ENCODE measurements at places on chromosomes 4 and X.

- no peak for DNase-seq
Observed at GRCh38 chr4:123167931-123168330, 228.7 kb upstream of the SPRY1 start.

DNA sequence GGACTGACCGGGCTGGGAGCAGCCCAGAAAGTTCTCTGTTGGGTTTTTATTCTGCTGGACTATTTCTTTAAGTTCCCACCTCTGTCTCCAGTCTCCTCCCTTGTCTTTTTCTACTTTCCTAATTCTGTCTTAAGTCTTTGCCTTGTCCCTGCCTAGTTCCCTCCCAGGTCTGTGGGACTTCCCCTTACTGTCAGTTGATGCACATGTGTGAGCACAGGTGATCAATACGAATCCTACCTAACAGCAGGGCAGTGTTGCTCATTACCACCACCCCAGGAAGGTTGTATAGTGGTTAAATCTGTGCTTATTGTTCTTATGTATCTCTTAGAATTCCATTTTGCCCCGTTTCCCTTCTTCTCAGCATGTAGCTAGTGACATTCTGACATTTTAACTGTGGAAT, 62.1 kb downstream of the GALNTL6 start:
- no peak for DNase-seq

- DNase-seq: no peak
Observed at GRCh38 chr4:75007891-75008290, 75.0 kb downstream of the PARM1 start.

DNA sequence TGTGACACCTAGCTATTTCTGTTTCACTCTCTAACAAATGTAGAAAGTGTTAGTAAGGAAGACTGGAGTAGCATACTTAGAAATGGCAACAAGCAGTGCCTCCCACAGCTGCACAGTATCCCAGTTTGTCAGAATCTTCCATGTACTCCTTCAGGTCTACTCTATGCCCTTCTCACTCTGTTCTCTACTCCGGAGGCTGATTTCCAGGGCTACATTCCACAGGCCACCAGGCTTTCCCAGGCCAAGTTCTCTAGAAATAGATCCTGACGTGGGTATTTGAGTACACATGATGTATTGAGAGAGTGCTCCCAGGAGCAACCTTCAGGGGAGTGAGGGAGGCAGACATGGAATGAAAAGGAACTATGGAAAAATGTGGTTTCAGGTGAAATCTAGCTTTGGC, 177.3 kb upstream of the GK2 start:
- no peak for DNase-seq

DNA sequence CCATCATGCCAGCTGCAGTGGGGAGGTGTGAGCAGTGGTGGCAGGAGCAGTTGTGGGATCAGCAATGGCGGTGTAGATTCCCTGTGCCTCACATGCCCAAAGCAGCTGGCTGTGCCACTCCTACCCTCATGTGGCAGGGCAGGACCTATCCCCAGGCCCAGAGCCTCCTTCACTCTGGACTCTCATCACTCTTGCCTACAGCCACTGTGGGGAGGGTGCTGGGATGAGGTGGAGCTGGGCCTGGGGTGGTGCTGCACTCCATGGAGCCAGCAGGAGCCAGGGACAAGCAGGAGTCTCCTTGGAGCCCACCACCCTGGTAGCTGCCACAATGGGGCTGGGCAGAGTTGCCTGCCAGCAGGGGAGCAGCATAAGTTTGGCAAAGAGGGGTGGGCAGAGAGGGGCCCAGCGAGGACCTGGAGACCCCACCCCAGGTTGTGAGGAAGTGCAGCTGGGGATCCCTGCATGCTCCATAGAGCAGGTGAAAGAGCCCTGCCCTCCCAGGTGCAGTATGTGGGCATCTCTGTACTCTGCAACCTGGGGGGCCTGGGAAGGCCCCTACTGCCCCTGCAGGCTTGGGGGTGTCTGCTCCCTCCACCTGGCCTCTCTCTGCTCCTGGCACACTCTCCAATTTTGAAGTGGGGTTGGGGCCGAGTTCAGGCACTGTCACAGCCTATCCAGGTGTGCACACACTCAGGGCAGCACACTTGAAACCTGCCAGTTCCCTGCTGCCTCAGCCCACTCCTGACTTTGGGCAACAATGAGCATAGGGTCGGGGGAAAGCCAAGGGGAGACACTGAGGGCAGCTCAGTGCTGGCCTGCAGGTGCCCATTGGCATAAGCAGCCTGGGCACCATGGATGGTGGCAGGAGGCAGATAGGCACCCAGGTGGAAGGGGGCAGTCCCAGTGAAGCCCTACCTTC, 74.0 kb upstream of the INTU start:
- DNase-seq: no peak

DNA sequence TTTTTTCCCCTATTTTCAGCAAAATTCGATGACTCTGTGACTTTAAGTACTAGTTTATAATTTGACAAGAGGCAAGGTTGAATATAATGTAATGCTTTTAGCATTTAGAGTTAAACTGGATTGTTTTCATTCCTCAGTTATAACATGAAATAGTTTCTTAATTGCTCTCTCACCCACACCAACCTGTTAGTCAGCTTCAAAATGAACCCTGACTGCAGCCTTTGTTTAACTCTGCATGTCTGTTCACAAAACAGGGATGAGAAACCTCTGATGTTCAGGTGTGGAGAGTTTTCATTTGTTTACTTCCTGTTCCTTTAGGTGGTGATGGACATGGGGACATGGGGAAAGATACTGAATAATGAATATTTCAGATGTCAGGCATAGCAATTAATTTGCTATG, 49.9 kb upstream of the MND1 start:
- no peak for DNase-seq

DNA sequence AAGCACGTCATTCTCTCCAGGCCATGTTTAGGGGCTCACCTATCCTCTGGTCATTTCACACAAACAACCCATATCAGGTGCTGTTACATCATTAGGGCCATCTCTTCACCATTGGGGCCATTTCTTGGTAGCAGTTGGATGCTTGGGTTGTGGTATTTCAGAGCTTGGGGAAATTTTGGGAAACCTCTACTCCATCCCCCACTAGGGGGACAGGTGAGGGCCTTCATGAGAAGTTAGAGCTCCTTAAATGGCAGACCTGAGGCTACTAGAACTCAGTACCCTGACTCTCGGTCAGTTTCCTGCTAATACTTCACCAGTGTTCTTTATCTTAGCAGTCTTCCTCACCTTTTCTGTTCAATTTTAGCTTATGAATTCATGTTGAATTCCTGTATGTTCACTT, 50.2 kb downstream of the ZNF827 start:
- DNase-seq: no peak

- DNase-seq: no peak
Observed at GRCh38 chrX:145405012-145405411, 157.7 kb downstream of the SPANXN1 start.

DNA sequence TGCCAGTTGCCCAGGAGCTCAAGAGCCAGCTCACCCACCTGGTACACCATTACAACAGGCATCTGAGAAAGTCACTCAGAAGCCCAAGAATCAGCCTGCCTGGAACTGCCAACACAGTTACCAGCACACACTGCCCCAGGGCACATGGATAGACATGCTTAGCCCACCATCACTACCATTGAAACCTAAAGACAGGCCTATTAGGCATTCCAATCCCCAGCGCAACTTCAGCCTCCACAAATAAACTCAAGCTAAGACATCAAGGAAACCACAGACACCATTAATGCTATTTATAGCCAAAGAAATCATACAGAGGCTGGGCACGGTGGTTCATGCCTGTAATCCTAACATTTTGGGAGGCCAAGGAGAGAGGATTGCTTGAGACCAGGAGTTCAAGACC, 42.3 kb downstream of the ATRX start:
- no peak for DNase-seq

Measured in NCI-H510A (cell line).